ENCODE measurements at places on chromosomes 1 and 21.

DNA sequence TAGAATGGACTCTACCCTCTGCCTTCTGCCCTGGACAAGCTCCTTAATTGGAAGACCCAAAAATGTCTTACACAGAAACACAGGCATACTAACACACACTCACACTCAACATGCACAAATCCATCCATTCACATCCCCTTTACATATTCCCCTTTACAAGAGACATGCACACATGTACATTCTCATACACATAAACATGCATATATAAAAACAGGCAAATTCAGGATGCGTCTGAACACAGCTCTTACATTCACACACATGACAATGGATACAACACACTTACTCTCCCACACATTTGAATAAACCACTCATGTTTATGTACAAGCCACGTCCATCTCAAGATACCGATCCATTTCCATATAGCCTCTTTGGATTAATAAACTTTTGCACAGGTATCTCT lies 84.4 kb downstream of the HMGB4 start:
- no peak for DNase-seq

DNA sequence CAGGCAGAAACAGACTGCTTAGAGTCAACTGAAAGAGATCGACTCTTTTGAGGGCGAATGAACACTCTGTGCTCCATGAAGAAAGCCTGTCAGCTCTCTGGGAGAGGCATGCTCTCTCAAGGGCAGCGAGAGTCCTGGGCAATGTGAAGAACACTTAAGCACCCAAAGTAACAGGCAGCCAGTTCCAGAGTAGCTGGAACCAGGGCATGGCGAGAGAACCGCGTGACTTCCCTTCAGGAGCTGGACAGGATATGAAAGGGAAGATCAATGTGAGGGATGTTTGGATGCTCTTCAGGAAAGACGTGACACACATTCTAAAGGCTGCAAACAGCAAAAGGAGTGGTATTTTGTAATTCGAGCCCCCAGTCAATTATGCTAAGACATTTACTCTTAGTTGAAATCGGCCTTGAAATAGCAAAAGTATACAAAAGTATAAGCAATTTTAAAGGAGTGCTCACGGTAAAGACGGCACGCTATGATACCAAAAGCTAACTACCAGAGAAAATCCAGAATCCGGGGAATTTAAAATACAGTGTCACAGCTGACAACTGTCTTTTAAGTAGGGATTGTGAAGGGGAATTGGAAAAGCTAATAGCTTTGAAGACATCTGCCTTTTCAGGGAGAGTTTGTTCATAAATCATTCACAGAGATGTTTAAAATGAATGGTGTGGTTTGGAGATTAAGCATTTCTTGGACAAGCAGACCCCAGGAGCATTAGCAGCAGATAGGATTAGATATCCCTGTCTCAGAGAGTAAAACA lies 20.8 kb downstream of the ADAMTS5 start:
- no peak for DNase-seq

- no peak for DNase-seq
Observed at GRCh38 chr1:223520200-223520599, 127.0 kb downstream of the CCDC185 start.

DNA sequence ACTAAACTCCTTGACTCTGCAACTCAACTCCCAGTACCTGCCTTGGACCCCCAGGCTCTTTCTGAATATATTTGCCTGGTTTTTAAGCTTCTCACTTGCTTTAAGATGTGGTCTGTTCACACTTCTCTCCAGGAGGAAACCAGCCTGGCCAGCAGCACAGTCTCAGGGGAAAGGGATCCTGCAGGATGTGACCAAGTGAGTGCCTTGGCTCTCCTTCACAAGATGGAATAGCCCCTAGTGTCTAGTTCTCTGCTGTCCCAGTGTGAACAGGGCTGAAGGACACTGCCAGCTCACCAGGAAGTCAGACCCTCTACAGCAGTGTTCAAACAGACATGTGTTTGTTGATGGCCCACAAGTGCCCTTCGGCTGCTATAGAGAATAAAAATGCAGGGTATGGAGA lies 32.9 kb downstream of the CD244 start:
- no peak for DNase-seq

DNA sequence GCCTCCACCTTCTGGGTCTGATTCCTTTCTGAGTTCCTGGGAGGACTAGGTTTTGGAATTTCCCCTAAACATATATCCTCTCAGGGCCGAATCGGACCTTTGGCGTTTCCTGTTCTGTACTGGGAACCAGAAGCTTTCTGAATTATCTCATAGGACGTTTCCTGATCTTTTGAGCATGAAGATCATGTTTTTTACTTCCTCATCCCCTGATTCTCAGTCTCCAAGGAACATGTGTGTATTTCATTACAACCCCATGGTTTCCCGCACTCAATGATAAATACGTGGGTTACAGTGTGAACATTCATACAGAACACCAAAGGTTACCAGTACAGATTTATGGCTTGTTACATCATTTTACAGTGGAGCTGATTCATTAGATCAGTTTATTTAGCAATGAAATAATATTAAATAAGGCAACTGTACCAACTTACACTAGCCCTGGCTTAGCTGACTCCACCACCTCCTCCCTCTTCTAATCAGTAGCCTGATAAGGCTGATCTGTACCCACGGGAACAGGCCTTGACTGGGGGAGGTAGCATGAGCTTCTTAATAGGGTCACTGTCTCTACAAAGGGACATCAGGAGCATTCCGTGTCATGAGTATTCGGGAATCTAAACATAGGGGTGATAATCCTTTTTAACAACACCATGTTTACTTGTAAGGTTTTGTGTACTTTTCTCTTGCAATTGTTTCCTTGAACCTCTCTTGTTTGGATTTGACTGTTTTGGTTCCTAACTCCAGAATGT lies 57.8 kb upstream of the ERRFI1 start:
- DNase-seq: peak; percentile 19

- no peak for DNase-seq
Observed at GRCh38 chr21:34075091-34075425, 1.7 kb downstream of the MRPS6 start.

- DNase-seq: no peak
Observed at GRCh38 chr1:170749959-170750358, 86.0 kb downstream of the PRRX1 start.

- peak; percentile 6 for DNase-seq
Observed at GRCh38 chr1:83065952-83066727, 932.8 kb downstream of the TTLL7 start.

- DNase-seq: no peak
Observed at GRCh38 chr1:2596530-2597333, 10.2 kb downstream of the PRXL2B start.

All from adipocyte (in vitro differentiated cells).